Left hindlimb (tissue), 1 donor: ENCODE measurements at places on chromosomes 5 and 9.

- DNase-seq = no peak
These were observed 106.6 kb upstream of the TBCA start for GRCh38 chr5:77882670-77883257.

DNA sequence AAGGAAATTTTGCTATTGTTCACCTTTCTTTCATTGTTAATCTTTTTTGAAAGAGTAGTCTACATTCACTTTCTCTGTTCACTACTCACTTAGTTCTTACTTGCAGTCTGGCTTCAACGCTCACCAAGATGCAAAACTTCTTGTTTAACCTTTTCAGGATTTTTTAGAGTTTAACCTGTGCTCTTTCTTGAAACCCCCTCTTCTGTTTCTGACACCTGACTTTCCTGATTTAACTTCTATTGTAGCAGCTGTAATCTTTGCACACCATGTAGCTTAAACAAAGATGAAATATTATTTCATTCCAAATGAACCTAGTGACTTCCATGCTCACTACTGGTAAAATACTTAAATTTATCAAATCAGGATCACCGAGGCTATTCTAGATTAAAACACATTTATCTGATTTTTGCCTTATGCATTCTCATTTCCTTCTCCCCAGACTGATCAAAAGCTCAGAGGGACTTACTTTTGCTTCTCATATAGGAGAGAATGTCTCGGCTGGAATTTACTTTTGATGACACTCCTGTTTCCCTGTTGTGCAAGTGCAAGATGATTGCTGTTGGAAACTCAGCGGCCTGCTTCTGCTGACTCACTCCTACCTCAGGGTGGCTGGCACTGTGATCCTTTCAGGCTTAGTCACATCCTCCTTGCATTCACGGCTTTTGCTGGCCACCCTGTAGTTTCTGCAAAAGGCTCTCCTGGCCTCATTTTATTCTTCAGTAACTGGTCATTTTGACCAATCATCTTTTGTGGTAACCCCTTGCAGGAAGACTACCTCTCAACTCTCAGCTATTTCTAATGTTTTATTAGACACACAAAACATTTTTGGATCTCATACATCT lies 109.3 kb upstream of the IFNE start:
- no peak for DNase-seq

DNA sequence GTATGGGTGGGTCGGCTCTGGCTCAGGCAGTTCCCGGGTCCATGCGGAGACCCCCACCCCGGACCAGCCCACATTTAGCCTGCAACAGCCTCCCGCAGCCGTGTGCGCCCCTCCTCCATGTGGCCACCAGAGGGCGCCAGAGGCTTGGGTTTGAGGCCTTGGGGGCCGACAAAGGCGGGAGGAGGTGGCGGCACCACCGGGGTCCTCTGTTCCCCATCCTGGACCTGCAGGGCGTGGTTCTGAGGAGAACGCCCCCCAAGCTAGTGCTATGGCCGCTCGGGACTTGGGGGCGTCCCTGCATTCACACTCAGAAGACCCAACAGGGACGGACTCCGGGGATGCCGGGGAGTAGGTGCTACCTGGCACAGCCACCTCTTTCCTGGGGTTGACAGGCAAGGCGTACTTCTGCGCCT lies 16.5 kb downstream of the ASS1 start:
- DNase-seq = peak; percentile 72

GRCh38 chr9:84894859-84895258 lies 225.3 kb downstream of the NTRK2 start:
- DNase-seq = no peak

DNA sequence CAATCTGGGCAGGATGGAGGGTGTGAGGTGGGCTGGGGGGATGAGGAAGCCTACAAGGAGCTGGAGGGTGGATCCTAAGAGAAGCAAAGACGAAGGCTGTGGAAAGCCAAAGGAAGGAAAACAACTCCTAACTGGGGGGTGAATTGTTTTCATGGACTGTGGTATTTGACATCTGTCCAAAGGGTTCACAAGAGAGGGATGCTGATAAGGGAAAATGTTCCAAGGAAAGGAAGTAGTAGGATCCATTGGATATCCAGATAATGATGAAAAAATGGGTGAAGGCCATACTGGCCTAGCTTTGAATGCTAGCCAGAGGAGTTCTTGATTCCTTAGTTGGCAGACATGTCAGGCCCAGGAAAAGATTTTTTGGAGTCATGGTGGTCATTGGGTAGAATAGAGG lies 51.8 kb upstream of the FOXI1 start:
- DNase-seq = no peak

- DNase-seq = peak; percentile 77
These were observed 44.9 kb upstream of the STXBP1 start for GRCh38 chr9:127567035-127567729.

DNA sequence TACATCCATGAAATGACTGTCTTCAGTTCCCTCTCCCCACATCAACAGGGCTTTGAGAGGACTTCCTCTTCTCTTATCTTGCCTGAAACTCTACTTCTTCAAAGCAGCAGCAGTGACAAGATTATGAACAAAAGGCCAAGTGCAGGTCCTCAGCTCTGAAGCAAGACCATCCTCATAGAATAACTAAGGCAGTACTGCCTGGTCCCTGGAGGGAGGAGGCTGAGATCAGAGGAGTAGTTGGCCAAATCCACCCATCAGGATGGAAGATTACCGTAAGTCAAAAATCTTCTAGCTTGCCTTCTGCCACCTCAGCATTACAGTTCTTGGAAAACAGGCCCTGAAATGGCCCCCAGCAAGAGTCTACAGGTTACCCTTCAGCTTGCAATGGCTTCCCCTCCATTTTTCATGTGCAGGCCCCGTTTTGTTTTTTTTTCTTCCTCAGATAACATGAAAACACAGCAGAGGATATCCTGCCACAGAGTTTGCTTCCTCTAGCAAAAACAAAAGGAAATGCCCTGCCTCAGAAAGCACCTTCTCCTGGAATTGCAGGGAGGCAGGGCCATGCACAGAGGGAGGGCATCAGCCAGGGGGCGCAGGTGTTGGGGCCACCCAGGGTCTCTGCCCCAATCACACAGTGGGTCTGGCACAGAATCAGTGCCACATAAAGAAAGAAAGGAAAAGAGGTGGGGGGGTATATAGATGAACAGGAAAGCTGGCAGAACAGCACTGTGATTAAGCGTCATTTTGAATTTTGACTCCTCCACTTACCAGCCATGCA lies 40.0 kb downstream of the KLHL3 start:
- no peak for DNase-seq

GRCh38 chr9:520302-520701 lies 305.6 kb downstream of the DOCK8 start:
- no peak for DNase-seq

DNA sequence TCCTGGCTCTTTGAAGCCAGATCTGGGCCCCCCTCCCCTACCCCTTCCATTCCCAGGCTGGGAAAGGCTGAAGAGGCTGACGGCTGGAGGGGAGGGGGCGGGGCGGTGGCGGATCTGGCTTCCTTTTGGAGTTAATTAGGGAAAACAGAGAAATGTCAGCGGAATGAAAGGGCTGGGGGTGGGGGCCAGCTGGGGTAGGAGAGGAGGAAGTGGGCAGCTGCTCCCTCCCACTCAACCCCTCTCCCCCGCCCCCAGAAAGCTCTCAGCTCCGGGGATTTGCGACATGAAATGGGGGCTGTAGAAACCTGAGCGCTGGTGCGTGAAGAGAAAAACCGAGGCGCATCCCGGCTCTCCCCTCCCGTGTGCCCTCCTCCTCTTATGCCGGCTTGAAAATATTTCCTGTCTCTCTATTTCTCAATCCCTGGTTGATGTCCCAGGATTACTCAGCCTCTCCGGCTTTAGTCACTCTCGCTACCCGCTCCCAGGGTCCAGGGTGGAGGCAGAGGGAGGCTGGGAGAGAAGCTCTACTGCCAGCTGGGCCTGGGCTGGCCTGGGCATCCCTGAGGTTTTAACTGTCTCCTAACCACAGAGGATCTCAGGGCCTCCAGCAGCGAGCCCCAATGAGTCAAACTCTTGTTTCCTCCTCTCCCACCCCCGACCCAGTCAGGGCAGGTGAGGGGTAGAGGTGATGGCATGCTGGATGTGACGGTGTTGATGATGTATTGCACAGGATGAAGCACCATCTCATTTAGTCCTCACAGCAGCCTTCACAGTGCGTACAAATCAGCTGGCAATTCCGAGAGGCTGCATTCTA lies 20.1 kb downstream of the PCDHGC5 start:
- DNase-seq = peak; percentile 85

DNA sequence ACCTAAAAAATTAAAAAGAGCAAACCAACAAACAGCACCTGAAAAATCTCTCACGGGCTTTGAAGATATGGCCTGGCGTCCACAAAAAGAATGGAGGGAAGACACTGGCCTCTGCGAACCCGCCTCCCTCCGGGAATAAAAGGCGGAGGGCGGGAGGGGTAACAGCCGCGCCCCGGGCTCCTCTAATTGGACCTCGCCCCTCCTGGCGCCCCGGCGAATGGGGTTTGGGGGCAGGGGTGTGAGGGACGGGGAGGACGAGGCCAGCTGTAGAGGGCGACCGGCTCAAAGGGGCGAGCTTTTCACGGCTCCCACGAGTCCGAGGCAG lies 753 bp downstream of the FANCC start:
- peak; percentile 85 for DNase-seq

DNA sequence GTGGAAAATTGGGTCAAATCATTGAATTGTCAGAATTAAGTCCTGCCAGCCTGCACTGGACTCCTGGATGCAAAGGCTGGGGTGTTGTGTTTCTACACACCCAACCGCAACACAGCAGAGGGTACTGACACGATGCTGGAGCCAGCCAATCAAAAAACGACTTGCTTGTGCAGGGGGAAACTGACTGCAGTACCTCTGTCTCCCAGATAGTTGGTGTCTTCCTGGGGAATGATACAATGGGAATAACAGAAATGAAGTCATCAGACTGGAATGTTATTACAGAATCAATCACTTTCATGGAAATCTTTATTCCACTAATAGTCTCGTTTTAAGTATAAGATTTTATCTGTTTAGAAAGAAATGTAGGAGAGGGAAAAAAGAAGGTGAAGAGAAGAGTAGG lies 330.3 kb downstream of the MLLT3 start:
- DNase-seq = no peak

- DNase-seq = no peak
These were observed 73.5 kb downstream of the KIF4B start for GRCh38 chr5:155087036-155087435.

- no peak for DNase-seq
These were observed 105.5 kb downstream of the TLR4 start for GRCh38 chr9:117809751-117810150.

DNA sequence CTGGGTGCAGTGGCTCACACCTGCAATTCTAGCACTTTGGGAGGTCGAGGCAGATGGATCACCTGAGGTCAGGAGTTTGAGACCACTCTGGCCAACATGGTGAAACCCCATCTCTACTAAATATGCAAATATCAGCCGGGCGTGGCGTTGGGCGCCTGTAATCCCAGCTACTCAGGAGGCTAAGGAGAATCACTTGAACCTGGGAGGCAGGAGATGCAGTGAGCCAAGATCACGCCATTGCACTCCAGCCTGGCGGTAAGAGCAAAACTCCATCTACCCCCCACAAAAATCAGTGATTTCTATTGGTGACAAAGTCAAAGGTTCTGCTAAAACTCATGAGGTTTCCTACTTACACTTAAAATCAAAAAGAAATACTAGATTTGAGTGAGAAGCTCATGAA lies 18.8 kb downstream of the CSNK1A1 start:
- DNase-seq = no peak

DNA sequence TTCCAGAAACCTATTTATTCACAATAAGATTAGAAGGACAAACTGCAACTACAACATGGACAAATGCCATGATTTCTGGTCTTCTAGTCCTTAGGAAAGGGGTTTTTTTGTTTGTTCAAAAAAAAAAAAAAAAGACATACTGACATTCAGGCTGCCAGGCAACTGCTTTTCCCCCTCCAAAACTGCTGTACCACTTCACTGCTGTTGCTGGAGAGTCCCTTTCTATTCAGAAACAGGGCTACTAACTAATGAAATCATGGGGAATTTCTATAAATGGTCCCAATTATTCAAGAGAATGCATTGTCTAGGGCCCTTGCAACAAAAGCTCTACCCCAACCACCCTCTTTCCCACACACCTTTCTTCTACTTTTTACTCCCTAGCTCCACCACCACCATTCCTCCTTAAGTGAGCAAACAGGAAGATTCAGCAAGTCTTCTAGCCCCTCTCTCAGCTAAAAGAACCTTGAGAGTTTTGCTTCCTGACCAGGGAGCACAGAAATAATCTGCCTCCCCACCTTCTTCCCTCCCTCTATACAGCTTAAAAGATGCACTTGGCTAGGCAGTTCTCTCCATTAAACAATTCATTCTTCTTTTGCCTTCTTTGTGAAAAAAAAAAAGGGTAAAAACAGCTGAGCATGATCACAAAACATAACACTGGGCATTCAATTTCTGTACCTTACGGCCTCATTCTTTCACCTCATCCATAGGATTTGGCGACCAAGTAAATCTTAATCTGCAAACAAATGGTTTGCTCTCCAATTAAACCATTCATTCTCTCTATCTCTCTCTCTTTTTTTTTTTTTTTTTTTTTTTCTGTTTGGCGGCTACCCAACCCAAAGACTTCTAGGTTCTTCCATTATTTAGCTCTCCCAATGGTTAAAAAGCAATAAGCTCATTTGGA lies 13.8 kb downstream of the ZNF608 start:
- no peak for DNase-seq

GRCh38 chr9:86794391-86795046 lies 152.8 kb downstream of the GAS1 start:
- DNase-seq = peak; percentile 66

- peak; percentile 20 for DNase-seq
These were observed 6.3 kb upstream of the ASS1 start for GRCh38 chr9:130438382-130438981.

DNA sequence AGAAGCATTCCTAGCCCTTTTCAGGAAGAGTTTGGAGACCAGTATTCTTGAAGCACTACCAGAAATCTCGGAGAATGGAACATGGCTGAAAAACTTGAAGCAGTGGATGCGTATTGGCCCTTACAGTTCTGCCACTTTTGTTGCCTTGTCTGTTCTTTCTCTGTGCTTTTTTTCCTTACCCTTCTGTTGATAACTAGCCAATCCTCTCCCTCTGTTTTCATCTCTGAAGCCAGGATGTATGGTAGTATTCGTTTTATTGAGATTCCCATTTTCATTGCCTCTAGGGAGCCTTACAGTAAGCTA lies 564 bp upstream of the CCNH start:
- no peak for DNase-seq

DNA sequence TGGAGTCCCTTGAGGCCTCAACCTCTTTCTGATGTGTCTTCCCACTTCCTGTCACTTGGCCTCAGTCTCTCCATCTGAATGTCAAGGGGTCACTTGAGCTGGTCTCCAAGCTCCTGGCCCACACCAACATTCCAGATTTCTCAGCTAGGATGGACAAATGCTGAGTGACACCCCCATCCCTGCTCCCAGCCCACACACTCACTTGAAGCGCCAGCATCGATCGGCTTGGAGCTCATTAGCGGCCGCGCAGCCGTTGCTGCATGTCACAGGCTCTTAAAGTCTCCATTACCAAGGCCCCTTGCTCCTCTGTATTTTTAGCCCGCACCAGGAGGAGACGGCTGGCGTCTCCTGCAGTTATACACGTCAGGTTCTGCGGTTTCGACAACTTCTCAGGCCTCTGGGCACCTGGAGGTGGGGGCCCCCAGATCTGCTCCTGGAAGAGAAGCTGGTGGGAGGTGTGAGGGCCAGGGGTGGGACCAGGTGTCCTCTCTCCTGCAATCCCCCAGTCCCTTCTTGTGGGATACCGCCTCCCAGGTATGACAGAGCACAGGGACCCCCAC lies 33.4 kb upstream of the ARAP3 start:
- no peak for DNase-seq
